GM23248 (cell line): ENCODE measurements at places on chromosomes 6 and 20. TPM values are rescaled to one million over a fixed set of nuclear protein-coding genes. Genes with fewer than 3 reads are reported as not detected.
A peak's percentile ranks its signal among the peaks of the same experiment; 100 is the strongest.

OPRM1 gene
- not detected in 2 replicates for total RNA-seq

DNA sequence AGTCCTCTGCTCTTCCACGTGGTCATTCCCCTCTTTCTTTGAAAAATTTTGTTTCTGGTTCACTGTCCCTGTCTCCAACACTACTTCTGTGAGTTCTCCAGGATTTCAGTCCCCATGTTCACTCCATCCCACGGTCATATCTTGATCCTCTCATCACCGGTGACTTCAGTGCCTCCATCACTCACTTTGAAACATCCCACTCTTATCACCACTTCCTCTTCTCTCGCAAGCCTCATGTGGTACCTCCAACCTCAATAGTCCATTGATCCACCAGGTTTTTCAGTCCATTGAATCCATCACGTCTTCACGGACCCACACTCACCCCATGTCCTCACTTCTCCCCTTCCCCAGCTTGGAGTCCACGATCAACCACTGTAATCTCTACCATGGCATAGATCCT is 64.8 kb downstream of the CARMIL1 start:
- no peak for DNase-seq
- H3K27ac ChIP-seq, result no peak overlapping the region
- H3K4me1 ChIP-seq, result 0 out of 2 replicates have a peak, but pooled peaks cover 8% of the 10 kb centered on the region

CST7 gene
- not detected in 2 replicates for total RNA-seq

GNAS-AS1 gene
- 0.25 and 0.97 TPM in 2 replicates for total RNA-seq

DNA sequence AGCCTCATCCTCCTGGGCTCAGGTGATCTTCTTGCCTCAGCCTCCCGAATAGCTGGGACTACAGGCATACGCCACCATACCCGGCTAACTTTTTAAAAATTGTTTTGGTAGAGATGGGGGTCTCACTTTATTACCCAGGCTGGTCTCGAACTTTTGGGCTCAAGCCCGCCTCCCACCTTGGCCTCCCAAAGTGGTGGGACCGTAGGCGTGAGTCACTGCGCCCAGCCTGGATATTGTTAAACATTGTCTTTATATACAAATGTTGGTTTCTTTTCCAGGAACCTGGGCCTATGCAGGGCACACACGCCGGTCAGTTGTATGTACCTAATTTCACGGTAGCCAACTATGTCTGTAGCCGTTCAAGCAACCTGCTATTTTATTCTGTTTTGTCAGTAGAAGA is 60.1 kb downstream of the SYNJ2 start:
- H3K27me3 ChIP-seq, result no peaks in the 10 kb centered on the region
- no peak for DNase-seq
- no peak overlapping the region for H3K4me3 ChIP-seq
- peak overlapping the region; percentile 90 for H3K27ac ChIP-seq
- peaks cover 56% of the 10 kb centered on the region for H3K4me1 ChIP-seq

- no peaks in the 10 kb centered on the region for H3K27me3 ChIP-seq
- no peaks in the 10 kb centered on the region for H3K36me3 ChIP-seq
- H3K27ac ChIP-seq, result no peak overlapping the region
- no peaks in the 10 kb centered on the region for H3K4me1 ChIP-seq
These were observed 61.5 kb upstream of the FKBP1C start for GRCh38 chr6:63149730-63150129.

UBD gene
- total RNA-seq, result not detected in 2 replicates

DNA sequence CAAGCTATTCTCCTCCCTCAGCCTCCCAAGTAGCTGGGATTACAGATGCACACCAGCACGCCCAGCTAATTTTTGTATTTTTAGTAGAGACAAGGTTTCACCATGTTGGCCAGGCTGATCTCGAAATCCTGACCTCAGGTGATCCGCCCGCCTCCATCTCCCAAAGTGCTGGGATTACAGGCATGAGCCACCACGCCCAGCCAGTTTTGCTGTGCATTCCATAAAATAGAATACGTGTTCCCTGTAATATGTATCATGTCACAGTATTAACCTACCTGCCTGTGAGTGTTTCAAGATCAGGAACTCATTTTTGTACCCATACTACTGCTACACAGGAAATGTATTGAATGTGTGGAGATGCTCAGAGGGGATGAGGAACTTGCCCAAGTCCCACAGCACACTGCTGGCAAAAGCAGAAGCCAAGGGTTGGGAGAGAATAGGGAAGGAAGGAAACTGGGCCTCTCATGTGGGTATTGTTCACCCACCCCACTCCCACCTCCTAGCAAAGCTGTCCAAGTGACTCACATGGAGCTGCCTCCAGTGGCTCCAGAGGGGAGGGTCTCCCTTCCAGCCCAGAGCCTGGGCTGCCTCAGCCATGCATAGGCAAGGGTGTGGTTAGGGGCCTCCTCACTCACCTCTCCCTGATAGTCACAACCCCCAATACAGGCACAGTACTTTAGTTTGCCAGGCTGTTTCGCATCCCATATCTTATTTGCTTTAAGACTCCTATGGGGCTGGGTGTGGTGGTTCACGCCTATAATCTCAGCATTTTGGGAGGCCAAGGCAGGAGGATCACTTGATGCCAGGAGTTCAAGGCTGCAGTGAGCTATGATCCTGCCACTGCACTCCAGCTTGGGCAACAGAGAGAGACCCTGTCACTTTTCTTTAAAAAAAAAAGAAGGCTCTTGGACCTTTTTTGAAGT is 9.4 kb downstream of the HM13 start:
- H3K27ac ChIP-seq, result peak overlapping the region; percentile 50
- peaks cover 34% of the 10 kb centered on the region for H3K36me3 ChIP-seq
- DNase-seq, result peak; percentile 38
- no peaks in the 10 kb centered on the region for H3K27me3 ChIP-seq
- no peak overlapping the region for H3K4me3 ChIP-seq

DNAAF9 gene
- total RNA-seq, result 11.4 and 12.4 TPM in 2 replicates

- no peaks in the 10 kb centered on the region for H3K36me3 ChIP-seq
- H3K4me1 ChIP-seq, result no peaks in the 10 kb centered on the region
- no peaks in the 10 kb centered on the region for H3K27me3 ChIP-seq
- DNase-seq, result no peak
- H3K27ac ChIP-seq, result no peak overlapping the region
These were observed 250.4 kb downstream of the NKAIN2 start for GRCh38 chr6:124054034-124054433.

- peaks cover 8% of the 10 kb centered on the region for H3K4me1 ChIP-seq
- no peaks in the 10 kb centered on the region for H3K36me3 ChIP-seq
- DNase-seq, result no peak
These were observed 102.2 kb downstream of the RNF144B start for GRCh38 chr6:18489335-18489734.

GRCh38 chr20:10902576-10903282 is 228.9 kb upstream of the JAG1 start:
- peak; percentile 42 for DNase-seq
- H3K36me3 ChIP-seq, result no peaks in the 10 kb centered on the region
- H3K27ac ChIP-seq, result no peak overlapping the region

DNA sequence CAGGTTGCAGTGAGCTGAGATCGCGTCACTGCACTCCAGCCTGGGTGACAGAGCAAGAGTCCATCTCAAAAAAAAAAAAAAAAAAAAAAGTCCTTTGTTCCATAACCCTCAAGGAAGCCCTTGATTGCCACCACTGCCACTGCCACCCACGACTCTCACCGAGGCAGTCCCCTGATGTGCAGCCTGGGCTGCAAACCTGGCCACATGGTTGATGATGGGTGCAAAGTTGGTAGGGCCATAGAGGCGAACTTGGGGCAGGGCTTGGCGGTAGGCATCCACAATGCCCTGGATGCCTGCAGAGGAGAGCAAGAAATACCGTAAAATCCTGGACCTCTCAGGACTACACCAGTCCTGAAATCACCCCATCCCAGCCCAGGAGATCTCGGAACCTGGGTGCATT is 11.5 kb downstream of the SPAG4 start:
- H3K27me3 ChIP-seq, result no peaks in the 10 kb centered on the region
- H3K4me1 ChIP-seq, result no peaks in the 10 kb centered on the region
- peaks cover 28% of the 10 kb centered on the region; the same call in 1 of the 2 replicates for H3K36me3 ChIP-seq

HUS1B gene
- 0.32 TPM in 1 of 2 replicates, not detected in the other for total RNA-seq

MBOAT1 gene
- 4.0 and 7.0 TPM in 2 replicates for total RNA-seq

GRCh38 chr20:32159766-32160221 is 47.7 kb downstream of the PLAGL2 start:
- no peaks in the 10 kb centered on the region for H3K27me3 ChIP-seq
- H3K4me1 ChIP-seq, result peaks cover 8% of the 10 kb centered on the region; the same call in 1 of the 2 replicates
- no peak for DNase-seq
- H3K27ac ChIP-seq, result no peak overlapping the region
- H3K4me3 ChIP-seq, result no peak overlapping the region

PTCHD4 gene
- 0.51 and 0.76 TPM in 2 replicates for total RNA-seq

CST4 gene
- not detected in 2 replicates for total RNA-seq

SPATA25 gene
- not detected in 2 replicates for total RNA-seq

GRCh38 chr6:158707120-158707820 is 57.4 kb downstream of the SYTL3 start:
- DNase-seq, result peak; percentile 63
- H3K36me3 ChIP-seq, result no peaks in the 10 kb centered on the region
- no peaks in the 10 kb centered on the region for H3K27me3 ChIP-seq
- H3K4me3 ChIP-seq, result peak overlapping the region; percentile 40; the same call in 1 of the 2 replicates
- H3K27ac ChIP-seq, result 0 out of 2 replicates have a peak overlapping the region, but pooled peaks have one; percentile 6

PCK1 gene
- total RNA-seq, result not detected in 2 replicates

TCEA2 gene
- total RNA-seq, result 34.3 and 39.2 TPM in 2 replicates

DNA sequence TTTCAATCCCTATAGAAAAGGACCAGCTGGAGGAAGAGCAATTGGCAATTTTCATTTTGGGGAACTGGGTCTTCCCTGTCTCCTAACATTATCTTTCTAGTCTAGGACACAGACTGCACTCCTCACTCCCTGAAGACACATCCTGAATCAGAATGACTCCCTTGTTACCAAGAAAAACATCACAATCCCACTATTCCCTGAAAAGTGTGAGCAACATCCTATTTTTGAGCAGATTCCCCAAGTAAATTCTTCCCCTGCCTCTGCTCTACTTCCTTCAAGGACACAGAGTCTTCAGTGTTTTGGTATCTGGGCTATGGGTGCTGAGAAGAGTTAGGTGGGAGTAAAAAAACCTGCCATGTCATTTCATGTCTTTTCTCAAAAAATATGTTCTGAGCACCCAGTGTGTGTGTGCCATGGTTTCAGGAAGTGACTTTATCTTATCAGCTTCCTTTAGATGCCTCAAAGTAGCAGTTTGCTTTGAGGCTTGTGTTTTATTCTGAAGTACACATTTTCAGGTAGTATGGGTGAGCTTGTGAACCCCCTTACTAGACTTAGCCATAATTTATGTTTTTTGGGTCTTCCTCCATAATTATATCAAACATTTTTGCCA is 12.4 kb downstream of the LAMA4 start:
- no peak overlapping the region for H3K4me3 ChIP-seq
- peaks cover 18% of the 10 kb centered on the region for H3K36me3 ChIP-seq
- DNase-seq, result peak; percentile 46
- H3K27me3 ChIP-seq, result no peaks in the 10 kb centered on the region
- H3K27ac ChIP-seq, result peak overlapping the region; percentile 82

MYLIP gene
- 1.4 and 1.9 TPM in 2 replicates for total RNA-seq

DNA sequence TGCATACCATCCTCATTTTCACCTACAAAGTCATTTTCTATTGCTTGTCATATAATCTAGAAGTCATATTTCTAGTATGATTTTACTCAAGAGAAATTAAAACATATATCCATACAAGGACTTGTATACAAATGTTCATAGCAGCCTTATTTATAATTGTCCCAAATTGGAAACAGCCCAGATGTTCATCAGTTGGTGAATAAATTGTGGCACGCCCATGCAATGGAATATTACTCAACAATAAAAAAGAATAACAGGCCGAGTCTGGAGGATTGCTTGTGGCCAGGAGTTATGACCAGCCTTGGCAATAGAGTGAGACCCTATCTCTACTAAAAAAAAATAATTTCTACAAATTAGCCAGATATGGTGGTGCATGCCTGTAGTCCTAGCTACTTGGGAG is 28.8 kb downstream of the C6orf163 start:
- no peaks in the 10 kb centered on the region for H3K4me1 ChIP-seq
- H3K27ac ChIP-seq, result no peak overlapping the region
- no peaks in the 10 kb centered on the region for H3K36me3 ChIP-seq
- no peaks in the 10 kb centered on the region for H3K27me3 ChIP-seq

DNA sequence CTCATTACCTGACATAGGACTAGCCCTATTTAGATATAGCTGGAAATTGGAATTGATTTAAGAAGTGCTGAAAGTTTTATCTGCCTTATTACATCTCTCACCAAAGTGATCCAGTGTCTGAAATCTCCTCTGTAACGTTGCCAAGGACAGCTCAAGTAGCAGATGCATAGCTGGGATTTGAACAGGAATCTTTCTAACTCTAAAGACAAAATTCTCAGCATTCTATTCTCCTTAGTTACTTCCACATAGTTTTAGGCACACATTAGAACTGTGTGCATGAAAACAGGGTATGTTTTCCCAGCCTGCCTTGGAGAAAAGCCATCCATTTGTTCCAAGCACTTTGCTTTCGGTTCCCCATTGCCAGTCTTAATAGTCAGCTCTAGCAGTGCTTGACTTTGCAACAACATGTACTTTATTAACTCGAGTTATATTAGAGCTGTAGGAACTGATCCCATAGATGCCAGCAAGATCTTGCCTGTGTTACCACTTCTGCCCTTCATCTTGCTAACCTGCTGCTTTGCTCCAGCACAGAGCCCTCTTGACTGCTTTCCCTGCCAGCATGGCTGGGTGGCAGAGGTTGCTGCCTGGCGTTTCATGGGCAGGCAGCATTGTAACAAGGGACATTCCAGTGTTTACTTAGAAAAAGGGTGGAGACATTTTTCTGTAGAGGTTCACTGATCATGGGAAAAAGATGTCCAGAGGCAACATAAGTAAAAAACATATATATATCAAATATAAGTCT is 56.1 kb upstream of the STMND1 start:
- H3K36me3 ChIP-seq, result no peaks in the 10 kb centered on the region
- H3K4me3 ChIP-seq, result peak overlapping the region; percentile 45
- peak overlapping the region; percentile 56 for H3K27ac ChIP-seq
- no peaks in the 10 kb centered on the region for H3K27me3 ChIP-seq
- peaks cover 13% of the 10 kb centered on the region for H3K4me1 ChIP-seq

FOXQ1 gene
- under 0.01 TPM in 1 of 2 replicates, not detected in the other for total RNA-seq

SLC22A3 gene
- total RNA-seq, result not detected in 2 replicates

DNA sequence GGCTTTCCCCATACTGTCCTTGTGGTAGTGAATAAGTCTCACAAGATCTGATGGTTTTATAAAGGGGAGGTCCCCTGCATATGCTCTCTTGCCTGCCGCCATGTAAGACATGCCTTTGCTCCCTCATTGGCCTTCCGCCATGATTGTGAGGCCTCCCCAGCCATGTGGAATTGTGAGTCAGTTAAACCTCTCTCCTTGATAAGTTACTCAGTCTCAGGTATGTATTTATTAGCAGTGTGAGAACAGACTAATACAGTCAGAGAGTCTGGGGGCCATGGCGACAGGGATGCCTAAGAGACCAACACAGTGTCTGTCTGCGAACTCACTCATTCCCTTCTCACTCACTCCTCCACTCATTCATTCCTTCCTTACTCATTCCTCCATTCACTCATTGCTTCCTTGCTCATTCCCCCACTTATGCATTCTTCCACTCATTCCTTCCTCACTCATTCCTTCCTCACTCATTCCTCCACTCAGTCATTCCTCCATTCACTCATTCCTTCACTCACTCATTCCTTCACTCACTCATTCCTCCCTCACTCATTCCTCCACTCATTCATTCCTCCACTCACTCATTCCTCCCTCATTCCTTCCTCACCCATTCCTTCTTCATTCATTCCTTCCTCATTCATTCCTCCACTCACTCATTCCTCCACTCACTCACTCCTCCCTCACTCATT is 137.5 kb upstream of the AGPAT4 start:
- H3K4me3 ChIP-seq, result no peak overlapping the region
- H3K27me3 ChIP-seq, result no peaks in the 10 kb centered on the region
- DNase-seq, result peak; percentile 44
- no peak overlapping the region for H3K27ac ChIP-seq
- H3K36me3 ChIP-seq, result no peaks in the 10 kb centered on the region
